ENCODE measurements at places on chromosomes 5 and 9.

DNA sequence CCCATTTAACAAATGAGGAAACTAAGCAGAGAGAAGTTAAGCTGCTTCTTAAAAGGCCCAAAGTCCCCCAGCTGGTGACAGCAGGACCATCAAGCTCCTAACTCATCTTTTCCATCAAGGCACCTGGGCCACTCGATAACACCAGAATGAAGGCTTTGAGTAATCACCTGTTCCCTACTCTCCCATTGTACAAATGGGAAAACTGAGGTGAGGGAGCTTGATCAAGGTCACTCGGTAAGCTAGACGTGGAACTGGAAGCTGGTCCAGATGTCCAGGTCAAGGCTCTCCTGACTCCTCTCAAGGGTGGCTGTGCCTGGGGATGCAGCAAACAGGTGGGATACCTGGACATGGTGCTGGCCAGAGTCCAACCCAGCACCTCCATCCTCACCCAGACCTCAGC lies 90.6 kb upstream of the SHB start:
- no peak for DNase-seq

DNA sequence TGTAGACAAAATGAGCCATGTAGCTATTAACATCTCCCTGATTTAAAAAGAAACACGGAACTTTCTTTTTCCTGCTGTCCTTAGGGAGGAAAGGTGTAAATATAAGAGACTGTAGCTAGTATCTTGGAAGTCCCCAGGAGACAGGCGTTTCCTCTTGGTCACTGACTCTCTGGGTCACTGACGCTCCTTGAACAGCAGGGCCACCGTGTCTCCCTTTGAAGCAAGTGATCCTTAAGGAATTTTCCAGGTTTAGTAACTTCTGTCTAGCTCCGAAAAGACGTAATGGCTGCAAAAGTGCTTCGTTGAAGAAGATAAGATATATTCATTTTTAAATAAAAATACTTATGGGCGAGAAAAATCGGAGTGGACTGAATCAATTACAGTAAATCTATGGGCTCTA lies 745 bp upstream of the CLTA start:
- DNase-seq: no peak

DNA sequence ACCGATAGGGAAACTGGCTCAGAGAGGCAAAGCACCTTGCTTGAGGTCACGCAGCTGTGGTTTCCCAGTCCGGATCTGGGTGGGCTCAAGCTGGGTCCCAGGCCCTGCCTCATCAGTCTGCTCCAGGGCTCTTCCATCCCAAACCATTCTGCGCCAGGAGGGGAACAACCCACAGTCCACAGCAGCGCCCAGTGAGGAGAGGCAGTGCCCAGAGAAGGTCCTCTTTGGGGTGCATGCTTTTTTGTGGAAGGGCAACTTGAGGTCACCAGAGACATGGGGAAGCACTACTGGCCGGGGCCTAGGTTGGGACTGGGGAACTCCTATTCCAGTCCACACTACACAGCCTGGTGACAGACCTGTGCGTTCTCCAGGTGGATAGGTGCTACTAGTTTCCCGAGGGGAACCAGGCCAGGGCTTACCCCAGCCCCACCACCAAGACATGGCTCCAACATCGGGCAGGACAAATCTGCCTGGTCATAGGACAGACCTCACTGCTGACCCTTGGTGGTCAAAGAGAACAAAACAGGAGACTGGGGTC lies 62.5 kb upstream of the RNF130 start:
- no peak for DNase-seq

GRCh38 chr5:101045689-101046088 lies 142.6 kb upstream of the ST8SIA4 start:
- DNase-seq: no peak

- DNase-seq: no peak
Observed at GRCh38 chr5:139646912-139647505, 1.1 kb upstream of the CXXC5 start.
